ENCODE measurements at places on chromosomes 1 and 21. TPM values are rescaled to one million over a fixed set of nuclear protein-coding genes. Genes with fewer than 3 reads are reported as not detected.

DNA sequence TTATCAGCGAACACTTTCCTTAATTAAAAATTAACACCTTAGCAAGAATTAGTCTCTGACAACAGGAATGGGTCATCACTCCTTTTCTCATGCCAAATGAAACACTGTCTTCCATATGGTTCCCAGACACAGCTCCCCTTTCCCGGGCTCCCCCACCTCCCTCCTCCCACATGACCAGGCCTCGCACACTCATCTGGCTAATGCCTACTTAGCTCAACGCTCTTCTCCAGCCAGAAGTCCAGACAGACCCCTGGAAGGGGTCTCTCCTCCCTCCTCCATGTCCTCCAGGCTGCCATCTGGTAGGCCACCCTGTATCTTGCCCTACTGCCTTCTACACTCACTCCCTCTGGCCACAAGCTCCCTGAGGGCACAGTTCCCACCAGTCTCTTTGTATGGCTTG is 39.9 kb downstream of the KCNC4 start:
- no peak for DNase-seq
- peaks cover 2% of the 10 kb centered on the region for H3K27me3 ChIP-seq
- H3K4me3 ChIP-seq, result peak overlapping the region; percentile 8
- peaks cover 14% of the 10 kb centered on the region for H3K4me1 ChIP-seq

DNA sequence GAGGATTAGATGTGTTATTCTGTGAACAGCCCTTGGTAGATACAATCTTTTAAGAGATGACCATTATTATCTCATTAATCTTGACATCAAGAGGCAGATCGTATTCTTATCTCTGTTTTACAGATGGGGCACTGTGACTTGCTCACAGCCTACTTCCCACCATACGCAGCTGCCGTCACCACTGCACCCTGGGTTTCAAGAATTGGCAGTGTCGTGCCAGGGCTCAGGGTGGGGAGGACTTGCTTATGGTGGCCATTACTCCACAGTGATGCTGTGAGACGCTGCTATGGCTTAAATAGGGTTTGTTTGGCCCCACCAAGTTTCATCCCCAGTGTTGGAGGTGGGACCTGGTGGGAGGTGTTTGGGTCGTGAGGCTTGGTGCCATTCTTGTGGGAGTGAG is 45.4 kb upstream of the ZC3H12A start:
- DNase-seq, result no peak
- no peak overlapping the region for H3K4me3 ChIP-seq
- H3K36me3 ChIP-seq, result no peaks in the 10 kb centered on the region

GRCh38 chr1:222373216-222373615 is 174.7 kb downstream of the HHIPL2 start:
- H3K27me3 ChIP-seq, result peaks cover 2% of the 10 kb centered on the region
- peaks cover 40% of the 10 kb centered on the region for H3K4me1 ChIP-seq
- DNase-seq, result no peak
- no peak overlapping the region for H3K4me3 ChIP-seq

DNA sequence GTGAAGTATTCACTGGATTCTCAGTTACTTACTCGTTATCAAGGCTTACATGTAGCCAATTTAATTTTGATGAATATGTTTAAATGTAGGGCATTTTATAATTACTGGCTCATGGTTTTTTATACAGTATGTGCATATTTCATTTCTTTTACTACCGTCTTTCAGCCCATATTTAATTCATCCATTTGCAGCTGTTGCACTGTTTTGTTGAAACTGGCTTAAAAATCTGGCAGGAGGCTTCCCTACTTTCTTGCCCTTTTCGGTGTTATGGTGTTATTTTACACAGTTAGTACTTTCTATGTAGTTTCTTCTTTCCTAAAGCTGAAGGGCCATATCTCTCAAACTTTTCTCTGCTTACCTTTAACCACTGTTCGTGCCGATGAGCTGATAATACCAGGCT is 54.2 kb downstream of the ITSN1 start:
- DNase-seq, result no peak
- H3K4me1 ChIP-seq, result peaks cover 12% of the 10 kb centered on the region
- no peaks in the 10 kb centered on the region for H3K27me3 ChIP-seq
- no peaks in the 10 kb centered on the region for H3K36me3 ChIP-seq

- H3K27me3 ChIP-seq, result peaks cover 2% of the 10 kb centered on the region
- peak; percentile 87 for DNase-seq
- peaks cover 7% of the 10 kb centered on the region for H3K4me1 ChIP-seq
- no peaks in the 10 kb centered on the region for H3K36me3 ChIP-seq
- no peak overlapping the region for H3K4me3 ChIP-seq
Measured at GRCh38 chr1:119611701-119612113, 36.4 kb downstream of the ZNF697 start.

- H3K36me3 ChIP-seq, result peaks cover 4% of the 10 kb centered on the region
- H3K27me3 ChIP-seq, result peaks cover 14% of the 10 kb centered on the region
- H3K27ac ChIP-seq, result peak overlapping the region; percentile 22
- peaks cover 6% of the 10 kb centered on the region for H3K4me1 ChIP-seq
- peak overlapping the region; percentile 88 for H3K4me3 ChIP-seq
- DNase-seq, result peak; percentile 67
Measured at GRCh38 chr1:223363057-223363855, 720 bp downstream of the SUSD4 start.

- no peak overlapping the region for H3K4me3 ChIP-seq
- H3K36me3 ChIP-seq, result no peaks in the 10 kb centered on the region
- no peak overlapping the region for H3K27ac ChIP-seq
Measured at GRCh38 chr1:94351481-94351880, 66.7 kb upstream of the ABCD3 start.

DNA sequence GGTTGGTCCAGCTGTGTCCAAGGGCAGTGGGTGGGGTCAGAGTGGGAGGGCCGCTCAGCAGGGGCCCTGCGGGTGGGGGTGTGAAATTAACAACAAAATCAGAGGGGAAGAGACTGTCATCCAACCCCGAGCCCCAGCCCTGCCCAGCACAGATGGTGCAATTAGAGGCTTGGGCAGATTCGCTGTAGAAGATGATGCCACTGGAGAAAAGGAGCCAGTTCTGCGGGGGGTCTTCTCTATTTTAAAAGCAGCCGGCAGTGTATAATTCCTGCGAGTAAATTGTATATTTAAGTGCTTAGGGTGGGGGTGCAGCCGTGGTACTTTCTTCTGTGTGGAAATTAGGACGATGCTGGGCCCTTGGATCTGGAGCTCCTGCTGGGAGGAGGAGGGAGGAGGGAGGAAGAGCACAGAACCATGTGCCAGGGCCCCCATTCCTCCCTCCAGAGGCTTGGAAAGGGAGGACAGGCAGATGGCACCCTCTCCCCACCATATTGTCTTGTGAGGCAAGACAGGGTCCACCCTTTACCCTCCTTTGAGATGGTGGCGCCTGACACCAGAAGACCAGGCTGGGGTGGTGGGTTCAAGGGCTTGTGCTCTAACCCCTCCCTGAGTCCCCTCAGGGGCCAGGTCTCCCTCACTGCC is 89.2 kb downstream of the ACTL8 start:
- no peak for DNase-seq
- no peak overlapping the region for H3K4me3 ChIP-seq
- peaks cover 41% of the 10 kb centered on the region for H3K4me1 ChIP-seq
- H3K36me3 ChIP-seq, result peaks cover 5% of the 10 kb centered on the region
- peaks cover 15% of the 10 kb centered on the region for H3K27me3 ChIP-seq

Gene TRIM17
- not detected for total RNA-seq

Gene NCAM2
- total RNA-seq, result 4.3 TPM

Gene ZFP69
- 5.0 TPM for total RNA-seq

Gene THEM4
- total RNA-seq, result 15.5 TPM
